ENCODE measurements at places on chromosomes 5 and 9.

GRCh38 chr9:127897193-127897692 is 2.2 kb downstream of the ST6GALNAC6 start:
- DNase-seq, result peak; percentile 70

GRCh38 chr5:27234916-27235315 is 196.5 kb upstream of the CDH9 start:
- peak; percentile 1 for DNase-seq

GRCh38 chr9:13832446-13832845 is 481.5 kb downstream of the NFIB start:
- no peak for DNase-seq

DNA sequence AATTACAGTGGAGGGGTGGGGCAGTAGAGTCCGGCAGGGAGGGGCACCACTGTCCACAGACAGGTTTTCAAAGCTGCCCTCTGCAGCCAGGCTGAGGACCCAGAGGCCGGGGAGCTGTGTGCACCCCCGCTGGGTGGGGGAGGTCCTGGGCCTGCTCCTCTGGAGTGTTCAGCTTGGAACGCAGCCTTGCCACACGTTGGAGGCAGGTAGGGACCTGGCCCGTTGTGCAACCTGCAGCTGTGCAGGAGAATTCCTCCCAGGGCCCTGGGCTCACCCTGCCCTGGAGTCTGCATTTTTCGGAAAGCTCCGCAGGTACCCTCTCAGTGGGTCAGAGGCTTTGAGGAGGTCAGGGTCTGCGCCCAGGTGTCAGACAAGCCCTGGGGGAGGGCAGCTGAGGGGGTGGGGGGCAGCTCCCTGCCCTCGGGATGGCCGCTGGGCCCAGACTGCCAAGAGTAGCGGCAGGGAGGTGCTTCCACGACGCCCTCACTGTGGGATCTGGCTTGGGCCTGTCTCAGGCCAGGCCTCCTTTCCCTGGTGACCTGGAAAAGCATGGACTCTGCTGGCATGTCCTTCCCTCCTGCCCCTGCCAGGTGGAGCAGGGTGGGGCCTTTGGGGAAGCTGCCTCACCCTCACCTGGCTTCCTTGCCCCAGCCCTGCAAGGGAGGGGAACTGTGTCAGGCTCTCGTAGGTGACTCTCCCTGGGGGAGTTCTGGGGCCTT is 29.5 kb downstream of the RXRA start:
- DNase-seq, result no peak

DNA sequence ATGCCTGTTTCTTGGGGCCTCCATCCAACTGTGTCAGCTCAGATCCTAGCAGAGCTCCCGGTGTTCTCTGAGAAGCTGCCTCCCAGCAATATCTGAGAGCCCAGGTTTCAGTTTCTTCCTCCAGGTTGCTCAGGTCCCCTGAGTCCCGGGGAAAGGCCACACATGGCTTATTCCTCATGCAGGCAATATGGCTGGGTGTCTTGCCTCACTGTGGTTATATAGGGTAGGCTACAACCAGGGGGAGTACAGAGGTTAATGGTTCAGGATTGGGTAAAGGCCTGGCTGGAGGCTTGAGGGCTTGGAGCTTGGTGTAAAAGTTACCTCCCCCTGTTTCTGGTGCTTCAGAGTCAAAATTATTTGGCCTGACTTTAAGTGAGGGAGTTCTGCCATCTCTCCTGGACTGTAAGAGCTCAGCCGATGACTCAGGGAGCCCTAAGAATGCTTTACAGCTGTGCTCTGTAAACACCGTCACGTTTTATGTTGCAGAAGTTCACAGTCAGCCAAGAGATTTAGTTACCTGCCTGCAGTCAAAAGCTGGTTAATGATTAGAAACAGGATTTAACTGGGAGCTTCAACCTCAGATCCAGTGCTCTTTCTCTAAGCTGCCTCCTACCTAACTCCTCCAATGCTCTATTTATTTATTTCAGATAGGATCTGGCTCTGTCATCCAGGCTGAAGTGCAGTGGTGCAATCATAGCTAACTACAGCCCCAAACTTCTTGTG is 24.3 kb upstream of the UBAP2 start:
- peak; percentile 88 for DNase-seq

DNA sequence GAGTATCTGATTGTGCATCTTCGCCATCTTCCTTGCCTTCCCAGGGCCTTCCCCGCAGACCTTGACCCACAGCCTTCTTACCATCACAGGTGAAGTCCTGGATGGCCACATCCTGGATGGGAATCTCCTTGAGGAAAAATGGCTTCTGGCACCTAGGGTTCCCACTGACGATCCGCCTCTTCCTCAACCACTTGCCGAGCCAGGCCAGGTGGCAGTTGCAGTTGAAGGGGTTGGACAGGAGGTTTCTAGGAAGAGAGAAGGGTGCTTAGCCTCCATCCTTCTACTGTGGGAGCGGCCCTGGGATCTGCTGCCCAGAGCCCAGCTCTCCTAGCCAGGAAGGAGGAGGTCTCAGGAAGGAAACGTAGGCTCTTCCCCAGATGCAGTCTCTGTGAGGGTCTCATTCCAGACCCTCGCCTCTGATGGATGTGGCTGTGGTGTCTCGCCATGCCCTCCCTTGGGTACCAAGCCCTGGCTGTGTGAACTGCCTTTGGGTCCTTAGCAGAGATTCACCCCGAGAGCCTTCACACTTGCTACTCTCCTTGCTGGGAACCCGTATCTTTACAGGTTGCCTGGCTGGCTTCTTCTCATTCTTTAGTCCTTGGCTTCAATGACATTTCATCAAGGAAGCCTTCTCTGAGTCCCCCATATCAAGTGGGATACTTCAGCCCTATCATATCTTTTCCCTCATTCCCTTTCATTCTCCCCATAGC is 170.4 kb upstream of the PANK3 start:
- no peak for DNase-seq

DNA sequence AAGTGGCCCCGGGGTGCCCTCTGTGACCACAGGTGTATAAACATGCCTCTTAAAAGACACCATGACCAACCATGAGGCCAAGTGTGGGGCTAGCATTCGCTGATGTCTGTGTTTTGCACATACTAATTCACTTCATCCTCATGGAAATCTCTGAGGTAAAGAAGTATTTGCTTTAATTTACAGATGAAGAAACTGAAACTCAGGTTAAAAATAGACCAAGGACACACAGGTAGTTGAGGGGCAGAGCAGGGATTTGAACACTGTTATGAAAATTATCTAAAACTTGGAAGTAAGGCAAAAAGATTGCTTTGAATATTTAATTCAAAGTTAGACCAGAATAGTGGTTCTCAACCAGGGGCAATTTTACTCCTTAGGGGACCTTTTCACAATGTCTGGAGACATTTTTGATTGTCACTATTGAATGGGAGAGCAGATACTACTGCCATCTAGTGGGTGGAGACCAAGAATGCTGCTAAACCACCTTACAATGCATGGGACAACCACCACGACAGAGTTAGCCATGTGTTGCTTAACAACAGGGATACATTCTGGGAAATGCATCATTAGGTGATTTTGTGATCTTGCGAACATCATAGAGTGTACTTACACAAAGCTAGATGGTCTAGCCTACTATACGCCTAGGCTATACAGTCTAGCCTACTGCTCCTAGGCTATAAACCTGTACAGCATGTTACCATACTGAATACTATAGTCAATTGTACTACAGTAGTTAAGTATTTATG is 8.0 kb upstream of the FXN start:
- peak; percentile 57 for DNase-seq

DNA sequence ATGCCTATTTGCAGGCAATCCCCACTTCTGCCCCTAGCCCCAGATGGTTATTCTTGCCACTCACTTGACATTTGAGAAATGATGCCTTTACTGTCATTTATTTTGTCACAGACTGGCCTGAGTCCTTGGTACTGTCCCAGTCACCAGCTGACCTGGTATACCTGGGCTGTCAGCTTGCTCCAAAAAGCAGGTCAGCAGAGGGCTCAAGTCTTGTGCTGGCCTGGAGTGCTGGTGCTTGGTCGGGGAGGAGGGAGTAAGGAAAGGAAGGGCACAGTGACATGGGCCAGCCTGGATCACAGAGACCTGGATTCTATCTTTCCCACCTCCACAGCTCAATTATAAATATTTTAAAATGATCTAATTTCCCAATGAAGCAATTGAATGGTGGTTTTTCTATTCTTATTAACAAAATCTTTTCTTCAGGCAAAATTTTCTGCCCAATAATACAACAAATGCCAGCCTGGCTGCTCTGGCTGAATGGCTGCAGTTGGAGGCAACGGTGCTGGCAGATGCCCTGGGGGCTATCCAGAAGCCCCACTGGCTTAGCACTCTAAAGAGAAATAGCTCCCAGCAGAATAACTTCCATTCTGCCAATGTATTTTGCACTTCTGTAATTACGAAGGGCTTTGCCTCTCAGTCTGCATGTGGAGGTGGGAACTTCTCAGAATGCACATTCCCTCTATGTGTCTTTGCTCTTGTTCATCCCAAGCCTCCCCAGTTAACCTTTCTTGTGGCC is 160.6 kb downstream of the GADD45G start:
- DNase-seq, result no peak

DNA sequence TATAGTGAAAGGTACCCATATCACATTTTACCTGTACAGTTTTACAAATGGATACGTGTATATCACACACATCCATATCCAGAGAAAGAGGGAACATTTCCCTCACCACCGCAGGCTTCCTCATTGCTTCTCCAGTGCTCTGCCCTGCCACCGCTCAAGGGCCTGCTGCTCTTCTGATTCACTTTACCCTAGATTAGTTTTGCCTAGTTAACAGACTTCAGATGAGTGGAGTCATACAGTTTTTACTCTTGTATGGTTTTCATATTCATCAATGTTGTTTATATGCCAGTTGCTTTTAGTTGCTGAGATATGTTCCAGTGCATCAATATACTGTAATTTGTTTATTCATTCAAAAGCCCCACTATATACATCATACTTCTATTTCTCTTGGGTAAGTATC is 53.9 kb upstream of the POMT1 start:
- DNase-seq, result no peak

- no peak for DNase-seq
These were observed 85.8 kb upstream of the MVB12B start for GRCh38 chr9:126240835-126241234.

- DNase-seq, result no peak
These were observed 981.7 kb downstream of the NR2F1-AS1 start for GRCh38 chr5:92599217-92599810.

DNA sequence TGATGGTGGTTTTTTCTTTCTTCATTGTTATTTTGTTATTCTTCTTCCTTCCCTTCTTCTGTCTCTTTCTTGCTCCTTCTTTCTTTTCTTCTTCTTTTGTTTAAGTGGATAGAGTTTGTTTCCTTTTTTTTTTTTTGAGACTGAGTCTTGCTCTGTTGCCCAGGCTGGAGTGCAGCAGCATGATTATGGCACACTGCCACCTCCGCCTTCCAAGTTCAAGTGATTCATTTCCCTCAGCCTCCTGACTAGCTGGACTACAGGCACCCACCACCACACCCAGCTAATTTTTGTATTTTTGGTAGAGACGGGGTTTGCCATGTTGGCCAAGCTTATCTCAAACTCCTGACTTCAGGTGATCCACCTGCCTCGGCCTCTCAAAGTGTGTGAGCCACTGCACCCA is 40.3 kb downstream of the JAK2 start:
- DNase-seq, result peak; percentile 60

DNA sequence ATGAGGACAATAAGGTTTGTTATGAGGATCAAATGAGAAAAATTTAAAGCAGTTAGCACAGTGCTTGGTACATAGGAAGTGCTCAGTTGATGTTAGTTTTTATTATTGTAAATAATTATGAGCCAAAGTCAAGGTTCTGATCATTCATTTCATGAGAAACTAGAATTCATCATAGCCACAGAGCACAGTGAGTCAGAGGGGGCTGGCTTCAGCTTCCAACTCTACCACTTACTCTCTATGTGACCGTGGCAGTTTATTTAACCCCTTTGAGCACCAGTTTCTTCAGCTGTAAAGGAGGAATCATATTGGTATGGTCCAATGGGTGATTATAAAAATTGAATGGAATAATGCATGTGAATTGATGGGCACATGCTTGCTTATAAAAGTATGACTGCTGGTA is 39.4 kb downstream of the KLHL3 start:
- DNase-seq, result no peak

- no peak for DNase-seq
These were observed 371 bp upstream of the PITX1 start for GRCh38 chr5:135034236-135034962.

GRCh38 chr5:64384765-64385164 is 121.0 kb upstream of the RGS7BP start:
- DNase-seq, result peak; percentile 43

DNA sequence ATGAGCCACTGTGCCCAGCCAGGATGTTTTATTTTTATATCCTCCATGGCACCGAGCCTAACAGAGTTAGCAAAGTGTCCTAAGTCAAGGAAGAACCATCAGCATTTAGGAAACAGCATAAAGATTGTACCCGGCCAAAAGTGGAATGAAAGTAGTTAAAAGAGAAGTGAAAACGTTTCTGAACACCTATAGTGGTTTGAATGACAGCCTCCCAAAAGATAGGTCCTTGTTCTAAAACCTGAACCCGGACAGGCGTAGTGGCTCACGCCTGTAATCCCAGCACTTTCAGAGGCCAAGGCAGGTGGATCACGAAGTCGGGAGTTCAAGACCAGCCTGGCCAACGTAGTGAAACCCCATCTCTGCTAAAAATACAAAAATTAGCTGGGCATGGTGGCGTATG is 37.4 kb downstream of the ZFAND5 start:
- no peak for DNase-seq
